ENCODE measurements at places on chromosomes 1 and 21.

- no peaks in the 10 kb centered on the region for H3K36me3 ChIP-seq
- H3K27ac ChIP-seq, result no peak overlapping the region
Measured at GRCh38 chr1:198399452-198399851, 141.0 kb downstream of the ATP6V1G3 start.

- H3K4me3 ChIP-seq, result no peak overlapping the region
- DNase-seq, result no peak
- H3K27me3 ChIP-seq, result no peaks in the 10 kb centered on the region
- no peaks in the 10 kb centered on the region for H3K4me1 ChIP-seq
Measured at GRCh38 chr1:40133839-40134238, 27.3 kb upstream of the RLF start.

DNA sequence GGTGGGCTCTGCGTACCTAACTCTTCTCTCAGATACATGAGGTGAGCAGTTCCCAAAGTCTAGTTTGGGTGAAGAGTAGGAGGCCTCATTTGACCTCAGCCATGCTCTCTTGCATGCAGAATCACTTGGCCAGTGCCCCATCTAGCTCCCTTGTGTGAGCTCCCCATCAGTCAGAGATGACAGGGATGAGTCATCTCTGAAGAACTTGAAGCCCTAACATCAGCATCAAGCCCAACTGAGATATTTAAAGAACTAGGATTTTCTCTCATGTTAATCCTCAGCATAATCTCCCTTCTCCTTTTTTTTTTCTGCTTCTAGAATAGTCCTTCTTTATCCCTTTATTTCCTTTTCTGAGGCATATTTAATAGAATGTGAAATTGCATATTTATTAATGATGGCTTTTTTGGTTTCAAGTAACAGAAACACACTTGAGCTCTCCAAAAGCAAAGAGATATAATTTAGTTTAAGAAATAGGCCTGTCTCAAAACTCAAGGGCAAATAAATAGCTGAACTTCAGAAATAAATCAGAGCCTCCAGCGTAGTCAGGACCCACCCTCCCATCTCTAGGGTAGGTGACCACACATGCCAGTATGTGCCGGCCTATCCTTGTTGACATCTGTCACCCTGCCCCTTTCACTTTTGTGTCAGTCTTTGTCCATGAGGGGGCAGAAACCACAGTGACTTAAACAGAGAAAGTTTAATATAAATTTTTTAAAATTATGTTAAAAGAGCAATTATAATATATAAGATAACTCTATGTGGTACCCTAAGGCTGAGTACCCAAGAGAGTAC, 112.3 kb downstream of the TSEN15 start:
- DNase-seq, result no peak
- H3K27ac ChIP-seq, result no peak overlapping the region
- no peaks in the 10 kb centered on the region for H3K27me3 ChIP-seq
- no peak overlapping the region for H3K4me3 ChIP-seq

- H3K36me3 ChIP-seq, result no peaks in the 10 kb centered on the region
- no peak within 1 kb of the TSS for H3K27ac ChIP-seq
- H3K4me1 ChIP-seq, result peaks cover 3% of the 10 kb centered on the region
- no peaks in the 10 kb centered on the region for H3K27me3 ChIP-seq
- DNase-seq, result no peak
Measured at GRCh38 chr1:117001254-117001927, at the start of gene CD101. Gene CD101, plus strand, starts transcription at chr1:117001760. Its CDS starts 58 bp downstream, at chr1:117001818.

- no peak overlapping the region for H3K4me3 ChIP-seq
- no peak for DNase-seq
- H3K36me3 ChIP-seq, result no peaks in the 10 kb centered on the region
- H3K4me1 ChIP-seq, result no peaks in the 10 kb centered on the region
Measured at GRCh38 chr1:106447466-106447865, 609.0 kb upstream of the PRMT6 start.

DNA sequence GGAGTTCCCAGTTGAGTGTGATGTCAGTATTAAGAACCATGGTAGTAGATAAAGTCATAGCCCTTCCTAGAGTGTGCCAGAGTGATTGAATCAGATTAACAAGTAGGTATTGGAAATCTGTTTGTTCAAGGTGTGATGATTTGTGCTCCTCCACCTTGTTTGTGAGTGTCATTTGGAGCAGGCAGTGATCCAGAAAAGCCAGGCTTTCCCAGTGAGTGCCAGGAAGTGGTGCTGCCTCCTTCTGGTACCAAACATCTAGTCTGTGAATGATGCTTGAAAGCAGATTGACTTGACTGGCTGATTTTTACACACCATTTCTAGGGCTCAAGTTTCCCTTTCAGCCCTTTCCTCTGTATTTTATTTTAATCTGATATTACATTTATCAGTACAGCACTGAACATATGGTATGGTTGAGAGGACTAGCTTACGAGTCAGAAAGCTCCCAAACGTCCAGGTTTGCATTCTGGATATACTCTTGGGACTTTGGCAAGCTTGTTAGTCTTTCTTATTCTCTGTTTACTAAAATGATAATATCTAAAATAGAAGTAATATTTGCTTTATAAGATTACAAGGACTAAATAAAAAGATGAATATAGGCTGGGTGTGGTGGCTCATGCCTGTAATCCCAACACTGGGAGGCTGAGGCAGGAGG, 100.7 kb downstream of the PATJ start:
- no peaks in the 10 kb centered on the region for H3K27me3 ChIP-seq
- no peak for DNase-seq
- no peaks in the 10 kb centered on the region for H3K36me3 ChIP-seq
- no peaks in the 10 kb centered on the region for H3K4me1 ChIP-seq
- no peak overlapping the region for H3K27ac ChIP-seq

- H3K4me3 ChIP-seq, result no peak overlapping the region
- H3K27me3 ChIP-seq, result no peaks in the 10 kb centered on the region
- H3K4me1 ChIP-seq, result no peaks in the 10 kb centered on the region
- no peak for DNase-seq
- H3K27ac ChIP-seq, result no peak overlapping the region
Measured at GRCh38 chr1:109969146-109969829, 15.3 kb upstream of the AHCYL1 start.

DNA sequence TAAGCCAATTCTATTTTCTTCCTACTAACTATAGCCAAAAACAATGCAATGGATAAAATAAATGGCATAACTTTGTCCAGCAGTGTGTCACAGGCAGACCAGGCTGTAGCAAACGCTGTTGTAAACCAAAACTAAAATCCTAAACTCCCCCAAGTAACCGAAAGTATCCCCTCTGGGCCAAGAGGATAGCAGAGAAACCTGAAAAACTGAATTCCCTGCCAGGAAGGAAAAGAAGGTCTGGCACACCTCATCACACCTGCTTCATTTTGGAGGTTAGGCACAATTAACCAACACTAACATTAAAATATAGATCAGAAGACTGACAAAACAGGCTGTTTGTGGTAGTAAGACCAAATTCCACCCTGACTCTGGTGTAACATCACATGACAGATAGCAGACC, 356.8 kb upstream of the C1orf87 start:
- no peak overlapping the region for H3K4me3 ChIP-seq
- H3K27ac ChIP-seq, result no peak overlapping the region
- no peaks in the 10 kb centered on the region for H3K4me1 ChIP-seq
- H3K27me3 ChIP-seq, result no peaks in the 10 kb centered on the region

DNA sequence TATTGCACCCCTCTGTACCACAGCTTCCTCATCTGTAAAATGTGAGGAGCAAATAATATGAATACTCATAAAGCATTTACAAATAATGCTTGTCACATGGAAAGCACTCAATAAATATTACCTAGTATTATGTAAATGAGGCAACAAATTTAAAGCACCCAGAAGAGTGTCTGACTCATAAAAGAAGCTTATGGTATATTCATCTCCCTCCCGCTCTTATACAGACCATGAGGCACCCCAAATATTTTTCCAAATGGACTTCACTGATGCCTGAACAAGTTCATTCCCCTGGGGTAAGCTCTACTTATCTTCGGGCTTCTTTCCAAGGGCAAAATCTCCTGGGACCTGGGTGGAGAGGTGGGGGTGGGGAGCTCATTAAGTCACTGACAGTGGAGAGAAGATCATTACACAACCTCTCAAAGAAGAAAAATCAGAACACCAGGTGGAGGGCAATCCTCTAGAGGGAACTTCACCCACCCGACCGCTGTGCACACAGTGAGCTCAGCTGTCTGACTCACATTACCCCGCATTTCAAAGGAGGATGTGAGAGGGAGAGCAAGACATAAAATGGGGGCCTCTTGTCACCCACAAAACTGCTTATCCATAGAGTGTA, 166.2 kb downstream of the ASTN1 start:
- peaks cover 10% of the 10 kb centered on the region for H3K4me1 ChIP-seq
- no peaks in the 10 kb centered on the region for H3K36me3 ChIP-seq
- H3K27me3 ChIP-seq, result no peaks in the 10 kb centered on the region
- no peak overlapping the region for H3K27ac ChIP-seq
- H3K4me3 ChIP-seq, result no peak overlapping the region

DNA sequence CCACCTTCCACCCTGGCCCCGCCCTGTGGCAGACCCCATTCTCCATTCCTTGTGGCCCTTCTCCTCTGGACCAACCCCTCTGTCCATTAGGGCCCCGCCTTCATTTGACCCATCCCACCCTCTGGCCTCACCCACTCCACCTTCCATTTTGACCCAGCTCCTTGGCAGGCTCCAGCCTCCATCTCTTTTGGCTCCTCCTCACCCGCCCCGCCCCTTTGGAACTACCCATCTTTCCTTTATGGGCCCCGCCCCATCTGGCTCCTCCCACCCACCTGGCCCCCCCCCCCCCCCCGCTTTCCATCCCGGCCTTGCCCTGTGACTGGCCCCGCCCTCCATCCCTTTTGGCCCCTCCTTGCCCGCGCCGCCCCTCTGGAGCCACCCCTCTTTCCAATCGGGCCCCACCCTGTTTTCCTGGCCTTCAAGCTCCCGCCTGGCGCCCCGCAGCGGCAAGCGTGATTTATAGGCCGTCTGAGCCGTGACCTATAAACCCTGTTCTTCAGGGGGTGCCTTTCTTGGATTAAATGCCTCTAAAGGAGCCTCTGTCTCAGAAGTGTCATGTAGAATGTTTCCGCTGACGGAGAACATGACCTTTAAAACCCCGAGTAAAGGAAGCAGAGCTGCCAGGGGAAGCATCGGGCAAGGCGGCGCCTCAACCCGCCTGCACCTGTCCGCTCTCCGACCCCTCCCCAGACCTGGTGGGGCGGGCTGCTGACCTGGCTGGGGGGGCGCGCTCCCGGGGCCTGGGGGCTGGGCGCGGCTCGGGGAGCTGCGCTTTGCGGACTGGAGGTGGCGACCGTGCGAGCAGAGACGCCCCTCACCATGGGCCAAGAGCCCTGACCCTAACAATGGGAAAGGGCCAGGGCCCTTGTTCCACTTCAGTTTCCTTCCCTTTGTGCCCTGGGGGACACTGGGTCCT, 178.0 kb downstream of the CAMTA1 start:
- no peaks in the 10 kb centered on the region for H3K36me3 ChIP-seq
- peaks cover 48% of the 10 kb centered on the region for H3K4me1 ChIP-seq
- H3K27me3 ChIP-seq, result peaks cover 14% of the 10 kb centered on the region
- peak overlapping the region; percentile 82 for H3K27ac ChIP-seq
- H3K4me3 ChIP-seq, result peak overlapping the region; percentile 11

DNA sequence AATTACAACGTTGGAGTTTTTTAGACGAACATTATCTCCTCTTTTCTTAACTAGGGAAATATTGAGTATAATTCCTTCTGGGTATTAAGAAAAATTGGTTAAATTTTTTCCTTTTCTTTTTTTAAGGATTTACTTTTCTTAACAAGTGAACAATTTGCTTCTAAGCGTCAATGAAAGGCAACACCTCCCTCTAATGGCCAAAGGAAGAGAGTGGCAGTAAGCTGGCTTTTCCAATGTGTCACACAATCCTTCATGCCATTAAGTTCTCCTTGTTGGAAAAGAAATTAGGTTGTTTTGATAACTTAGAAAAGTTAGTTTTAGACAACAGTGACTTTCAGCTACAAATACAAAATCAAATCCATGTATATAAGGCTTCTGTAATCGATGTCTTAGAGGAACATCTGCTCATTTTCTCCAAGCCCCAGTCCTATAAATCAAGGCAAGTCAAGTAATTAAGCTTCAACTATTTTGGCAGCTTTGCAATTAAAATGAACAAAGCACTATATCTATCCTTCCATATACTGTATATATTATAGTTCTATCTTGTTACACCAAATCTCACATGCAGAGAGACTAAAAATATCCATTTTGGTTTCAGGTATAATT, 62.8 kb downstream of the EDEM3 start:
- peaks cover 2% of the 10 kb centered on the region for H3K4me1 ChIP-seq
- no peaks in the 10 kb centered on the region for H3K27me3 ChIP-seq
- H3K36me3 ChIP-seq, result no peaks in the 10 kb centered on the region
- no peak for DNase-seq

GRCh38 chr21:36874665-36875064, 91.8 kb downstream of the HLCS start:
- no peak for DNase-seq
- no peak overlapping the region for H3K27ac ChIP-seq
- H3K4me1 ChIP-seq, result no peaks in the 10 kb centered on the region
- no peaks in the 10 kb centered on the region for H3K27me3 ChIP-seq

- no peak overlapping the region for H3K4me3 ChIP-seq
- no peaks in the 10 kb centered on the region for H3K36me3 ChIP-seq
- no peaks in the 10 kb centered on the region for H3K4me1 ChIP-seq
Measured at GRCh38 chr1:117473063-117473462, 105.8 kb downstream of the MAN1A2 start.

DNA sequence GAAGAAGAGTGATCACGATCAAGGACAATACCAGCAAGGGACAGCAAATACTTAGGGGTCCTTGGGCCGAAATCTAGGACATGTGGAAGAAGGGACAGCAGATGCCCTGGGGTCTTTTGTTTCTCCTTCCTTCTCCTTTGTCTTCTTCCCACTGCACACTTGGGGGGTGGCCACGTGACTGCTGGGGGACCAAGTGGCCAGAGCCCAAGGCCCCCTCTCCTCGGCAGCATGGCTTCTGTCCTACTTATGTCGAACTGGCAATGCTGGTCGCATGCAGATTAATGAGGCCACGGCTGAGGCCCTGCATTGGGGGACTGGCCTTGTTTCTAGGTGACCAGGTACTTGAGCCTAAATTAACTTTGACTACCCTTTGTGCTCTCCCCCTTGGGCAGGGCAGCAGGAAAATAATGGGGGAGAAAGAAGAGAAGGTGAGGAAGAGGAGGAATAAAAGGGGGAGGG, 83.0 kb downstream of the GRIK3 start:
- H3K36me3 ChIP-seq, result peaks cover 5% of the 10 kb centered on the region
- peaks cover 13% of the 10 kb centered on the region for H3K27me3 ChIP-seq
- H3K4me3 ChIP-seq, result peak overlapping the region; percentile 21
- no peak for DNase-seq

GRCh38 chr1:31772669-31773248, 8.6 kb upstream of the ADGRB2 start:
- peaks cover 28% of the 10 kb centered on the region for H3K27me3 ChIP-seq
- DNase-seq, result no peak
- H3K27ac ChIP-seq, result peak overlapping the region; percentile 68
- peaks cover 10% of the 10 kb centered on the region for H3K36me3 ChIP-seq

DNA sequence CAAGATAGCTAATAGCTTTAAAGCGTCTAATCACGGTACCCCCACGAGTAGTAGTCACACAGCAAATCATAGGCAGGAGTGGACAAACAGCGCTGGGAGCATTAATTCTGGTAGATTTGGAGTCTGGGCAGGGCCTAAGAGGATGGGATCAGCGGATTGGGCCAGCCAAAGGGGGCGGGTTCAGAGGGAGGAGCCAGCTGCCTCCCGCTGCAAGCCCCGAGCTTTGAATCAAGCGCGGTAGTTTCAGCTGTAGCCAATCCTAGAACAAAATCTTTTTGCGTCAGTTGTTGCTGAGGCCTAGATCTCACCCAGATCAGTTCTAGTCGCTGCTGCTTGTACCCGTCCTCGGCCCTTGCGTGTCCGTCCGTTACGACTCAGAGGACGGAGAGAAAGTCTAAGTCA, 576 bp upstream of the NASP start:
- H3K27ac ChIP-seq, result peak overlapping the region; percentile 97
- peaks cover 9% of the 10 kb centered on the region for H3K27me3 ChIP-seq
- peak; percentile 93 for DNase-seq
- H3K36me3 ChIP-seq, result no peaks in the 10 kb centered on the region
- H3K4me1 ChIP-seq, result peaks cover 8% of the 10 kb centered on the region
